Mucosa of descending colon (tissue), 3 donors: ENCODE measurements at places on chromosomes 12 and 14.
A peak's percentile ranks its signal among the peaks of the same experiment; 100 is the strongest.

GRCh38 chr12:104319918-104320626, 16.5 kb downstream of the EID3 start:
- no peak for DNase-seq

DNA sequence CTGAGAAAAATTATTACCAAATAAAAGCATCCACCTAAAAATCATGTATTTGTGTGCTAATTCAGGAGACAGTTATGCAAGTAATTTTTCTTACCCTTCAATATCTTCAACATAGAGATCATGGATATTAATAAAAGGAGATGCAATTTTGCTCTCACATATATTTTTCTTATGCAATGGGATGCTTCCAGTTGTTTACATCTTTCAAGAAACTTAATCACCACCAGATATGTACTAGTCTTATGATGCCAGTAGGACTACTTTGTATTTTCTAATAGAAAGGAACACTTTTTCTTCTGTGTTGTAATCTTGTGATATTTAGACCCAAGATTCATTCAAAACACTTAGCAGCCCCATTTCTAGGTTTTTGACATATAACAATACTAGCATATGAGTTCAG, 107.6 kb downstream of the NAV3 start:
- DNase-seq: no peak

GRCh38 chr14:99518441-99519346, 37.5 kb downstream of the CCNK start:
- DNase-seq: peak; percentile 92

DNA sequence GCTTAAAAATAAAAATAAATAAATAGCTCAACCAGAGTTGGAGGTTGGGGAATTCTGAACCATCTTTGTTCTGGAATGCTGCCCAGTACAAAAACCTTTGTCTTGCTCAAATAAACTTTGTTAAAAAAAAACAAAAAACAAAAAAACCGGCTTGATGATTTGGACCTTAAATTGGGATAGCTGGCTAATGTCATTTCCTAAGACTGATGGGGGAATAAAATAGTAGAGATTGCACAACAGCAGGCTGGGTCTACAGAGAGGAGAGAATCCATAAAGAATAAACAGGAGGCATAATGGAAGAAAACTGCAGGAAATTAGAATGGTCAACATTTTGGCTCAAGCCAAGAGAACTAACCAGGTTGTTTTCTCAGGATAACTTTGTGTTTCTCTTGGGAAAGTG, 370.9 kb downstream of the AEBP2 start:
- no peak for DNase-seq
